ENCODE measurements at places on chromosomes 7 and 10.

DNA sequence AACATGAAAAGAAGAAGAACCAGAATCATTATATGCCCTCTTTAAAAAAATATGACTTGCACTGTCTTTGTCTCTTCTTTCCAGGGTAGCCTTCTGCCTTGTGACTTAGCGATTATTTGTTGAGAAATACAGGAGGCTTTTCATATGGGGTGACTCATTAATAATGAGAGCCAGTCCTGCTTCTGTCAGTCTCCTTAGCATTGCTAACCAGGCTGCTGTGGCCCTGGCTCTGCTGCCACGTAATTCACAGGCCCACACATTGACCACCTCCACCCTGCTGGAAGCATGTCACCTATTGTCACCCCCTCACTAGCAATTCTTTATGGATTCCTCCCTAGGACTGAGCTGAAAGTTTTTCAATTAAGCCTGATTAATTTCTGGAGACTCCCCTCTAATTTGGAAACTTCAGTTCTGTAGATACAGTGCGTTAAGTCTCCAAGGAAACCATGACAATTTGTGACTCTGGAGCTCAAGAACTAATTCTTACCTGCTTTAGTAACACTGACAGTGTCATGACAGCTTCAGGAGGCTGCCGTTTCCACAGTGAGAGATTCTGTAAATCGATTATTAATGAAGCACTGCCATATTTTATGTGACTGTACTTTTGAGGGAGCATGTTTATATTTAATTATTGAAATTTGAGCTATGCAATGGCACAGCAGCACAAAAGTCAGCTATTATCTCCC, 267.9 kb upstream of the SP8 start:
- DNase-seq = no peak

DNA sequence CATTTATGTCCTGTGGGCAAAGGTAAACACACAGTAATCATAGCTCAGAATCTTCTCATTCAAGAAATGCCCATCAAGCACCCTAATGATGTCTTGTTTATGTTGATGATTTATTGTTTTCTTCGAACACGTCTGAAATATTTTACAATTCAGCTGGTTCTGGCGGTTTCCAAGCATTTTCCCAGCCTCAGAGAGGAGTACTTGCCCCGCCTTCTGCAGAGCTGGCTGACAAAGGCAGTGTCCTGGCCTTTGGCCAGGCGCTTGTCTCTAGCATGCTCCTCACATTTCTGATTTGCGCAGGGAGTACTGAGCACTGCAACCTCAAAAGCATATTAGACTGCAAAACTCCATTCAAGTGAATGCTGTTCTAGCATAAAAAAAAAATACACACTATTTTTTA, 314.2 kb upstream of the GNAI1 start:
- DNase-seq = no peak

GRCh38 chr10:34121125-34121753, 693.9 kb downstream of the PARD3 start:
- no peak for DNase-seq

GRCh38 chr7:31267486-31267885, 73.0 kb downstream of the NEUROD6 start:
- DNase-seq = no peak

- DNase-seq = no peak
Observed at GRCh38 chr10:106508950-106509349, 655.6 kb downstream of the SORCS1 start.

DNA sequence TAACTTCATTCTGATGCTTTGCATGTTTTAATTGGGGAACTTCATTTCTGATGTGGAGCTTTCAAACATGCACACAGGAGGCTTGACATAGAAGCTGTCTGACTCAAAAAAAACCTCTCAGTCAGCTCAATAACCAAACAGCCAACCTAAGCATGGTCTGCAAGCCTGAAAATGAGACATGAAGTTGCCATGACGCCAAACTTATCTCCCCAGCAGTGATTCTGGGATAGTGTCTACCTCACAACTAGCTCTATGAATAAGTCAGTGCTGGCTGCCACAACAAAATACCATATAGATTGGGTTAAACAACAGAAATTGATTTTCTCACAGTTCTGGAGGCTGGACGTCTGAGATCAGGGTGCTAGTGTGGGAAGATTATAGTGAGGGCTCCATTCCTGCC, 244.2 kb downstream of the CCDC3 start:
- no peak for DNase-seq

- DNase-seq = no peak
Observed at GRCh38 chr7:93828260-93828659, 62.3 kb downstream of the TFPI2 start.

Data from AML-193 (cell line).